ENCODE measurements at places on chromosomes 11 and 22. TPM values are rescaled to one million over a fixed set of nuclear protein-coding genes. Genes with fewer than 3 reads are reported as not detected.

Gene GGT1
- polyA plus RNA-seq: 20.0 TPM

Gene DDTL
- 10.7 TPM for polyA plus RNA-seq

Gene MMP11
- polyA plus RNA-seq: 9.4 TPM

Gene DNAL4
- polyA plus RNA-seq: 32.2 TPM

Gene OR4A16
- not detected for polyA plus RNA-seq

Gene SLCO2B1
- polyA plus RNA-seq: 27.8 TPM

Gene CACNA1I
- polyA plus RNA-seq: 0.06 TPM

Gene NXPE4
- polyA plus RNA-seq: not detected

Gene CCDC87
- polyA plus RNA-seq: 0.16 TPM

Gene OR5B21
- polyA plus RNA-seq: not detected

Gene C1QTNF5
- polyA plus RNA-seq: 36.0 TPM

Gene OR52I2
- polyA plus RNA-seq: not detected

Gene HEPHL1
- 0.19 TPM for polyA plus RNA-seq

Gene CHEK2
- 19.5 TPM for polyA plus RNA-seq

Gene OR8H2
- not detected for polyA plus RNA-seq

Gene TPBGL
- 0.29 TPM for polyA plus RNA-seq

Gene NAV2
- 25.1 TPM for polyA plus RNA-seq

Gene OR10D3
- not detected for polyA plus RNA-seq

Gene CRYAB
- polyA plus RNA-seq: 29.6 TPM

Gene OR8G1
- polyA plus RNA-seq: not detected

Gene C11orf97
- 3.5 TPM for polyA plus RNA-seq

Gene GRIA4
- 0.38 TPM for polyA plus RNA-seq

Gene KCNE3
- polyA plus RNA-seq: 15.5 TPM

Gene OR2AG2
- polyA plus RNA-seq: 0.09 TPM

Gene MS4A6E
- not detected for polyA plus RNA-seq

Gene C22orf31
- 1.1 TPM for polyA plus RNA-seq

Gene PRDM11
- polyA plus RNA-seq: 18.9 TPM

Gene NCF4
- polyA plus RNA-seq: 5.0 TPM

Gene UBQLN3
- polyA plus RNA-seq: not detected

Gene NTM
- 23.9 TPM for polyA plus RNA-seq

Gene SFI1
- 37.1 TPM for polyA plus RNA-seq

Gene SLC6A5
- polyA plus RNA-seq: not detected

Gene OR52H1
- 0.17 TPM for polyA plus RNA-seq

Gene TYR
- polyA plus RNA-seq: not detected

Gene SIK2
- 23.6 TPM for polyA plus RNA-seq

Gene GAB4
- not detected for polyA plus RNA-seq

Gene P4HA3
- polyA plus RNA-seq: 1.9 TPM

Gene SMC1B
- 0.23 TPM for polyA plus RNA-seq

Gene BBOX1
- polyA plus RNA-seq: 0.11 TPM

Gene CYP2D6
- polyA plus RNA-seq: 5.4 TPM

Gene RCOR2
- 12.6 TPM for polyA plus RNA-seq

Gene LUZP2
- 4.0 TPM for polyA plus RNA-seq
